ENCODE measurements at places on chromosomes 13 and 19.

- DNase-seq = no peak
Measured at GRCh38 chr19:15235781-15236180, 3.5 kb upstream of the EPHX3 start.

GRCh38 chr13:26951581-26952177 is 191.1 kb upstream of the GPR12 start:
- no peak for DNase-seq

DNA sequence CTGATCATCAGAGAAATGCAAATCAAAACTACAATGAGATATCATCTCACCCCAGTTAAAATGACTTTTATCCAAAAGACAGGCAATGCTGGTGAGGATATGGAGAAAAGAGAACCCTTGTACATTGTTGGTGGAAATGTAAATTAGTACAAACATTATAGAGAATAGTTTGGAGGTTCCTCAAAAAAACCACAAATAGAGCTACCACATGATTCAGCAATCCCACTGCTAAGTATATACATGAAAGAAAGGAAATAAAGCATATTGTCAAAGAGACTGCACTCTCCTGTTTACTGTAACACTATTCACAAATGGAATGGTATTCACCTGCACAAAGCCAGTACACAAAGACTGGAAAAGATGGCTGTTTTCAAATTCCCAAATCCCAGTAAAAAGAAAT is 1233.7 kb downstream of the PCDH17 start:
- DNase-seq = no peak

DNA sequence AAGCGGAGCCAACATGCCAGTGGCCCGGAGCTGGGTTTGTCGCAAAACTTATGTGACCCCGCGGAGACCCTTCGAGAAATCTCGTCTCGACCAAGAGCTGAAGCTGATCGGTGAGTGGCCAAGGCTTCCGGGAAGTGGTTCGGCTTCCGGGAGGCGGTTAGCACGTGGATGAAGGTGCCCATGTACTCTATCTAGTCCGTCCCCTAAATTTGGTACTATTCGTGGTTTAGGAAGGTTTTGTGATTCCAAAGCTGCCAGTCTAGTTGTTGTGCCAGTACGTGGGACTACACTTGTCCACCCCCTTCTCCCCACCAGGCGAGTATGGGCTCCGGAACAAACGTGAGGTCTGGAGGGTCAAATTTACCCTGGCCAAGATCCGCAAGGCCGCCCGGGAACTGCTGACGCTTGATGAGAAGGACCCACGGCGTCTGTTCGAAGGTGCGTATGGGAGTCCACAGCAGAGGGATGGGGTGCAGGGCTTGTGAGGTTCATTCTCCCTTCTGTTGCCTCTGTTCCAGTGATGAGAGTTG is 579 bp downstream of the RPS9 start:
- no peak for DNase-seq

- no peak for DNase-seq
Measured at GRCh38 chr13:20708216-20708615, 4.7 kb downstream of the IL17D start.

- no peak for DNase-seq
Measured at GRCh38 chr19:33075519-33075918, 5.5 kb upstream of the GPATCH1 start.

DNA sequence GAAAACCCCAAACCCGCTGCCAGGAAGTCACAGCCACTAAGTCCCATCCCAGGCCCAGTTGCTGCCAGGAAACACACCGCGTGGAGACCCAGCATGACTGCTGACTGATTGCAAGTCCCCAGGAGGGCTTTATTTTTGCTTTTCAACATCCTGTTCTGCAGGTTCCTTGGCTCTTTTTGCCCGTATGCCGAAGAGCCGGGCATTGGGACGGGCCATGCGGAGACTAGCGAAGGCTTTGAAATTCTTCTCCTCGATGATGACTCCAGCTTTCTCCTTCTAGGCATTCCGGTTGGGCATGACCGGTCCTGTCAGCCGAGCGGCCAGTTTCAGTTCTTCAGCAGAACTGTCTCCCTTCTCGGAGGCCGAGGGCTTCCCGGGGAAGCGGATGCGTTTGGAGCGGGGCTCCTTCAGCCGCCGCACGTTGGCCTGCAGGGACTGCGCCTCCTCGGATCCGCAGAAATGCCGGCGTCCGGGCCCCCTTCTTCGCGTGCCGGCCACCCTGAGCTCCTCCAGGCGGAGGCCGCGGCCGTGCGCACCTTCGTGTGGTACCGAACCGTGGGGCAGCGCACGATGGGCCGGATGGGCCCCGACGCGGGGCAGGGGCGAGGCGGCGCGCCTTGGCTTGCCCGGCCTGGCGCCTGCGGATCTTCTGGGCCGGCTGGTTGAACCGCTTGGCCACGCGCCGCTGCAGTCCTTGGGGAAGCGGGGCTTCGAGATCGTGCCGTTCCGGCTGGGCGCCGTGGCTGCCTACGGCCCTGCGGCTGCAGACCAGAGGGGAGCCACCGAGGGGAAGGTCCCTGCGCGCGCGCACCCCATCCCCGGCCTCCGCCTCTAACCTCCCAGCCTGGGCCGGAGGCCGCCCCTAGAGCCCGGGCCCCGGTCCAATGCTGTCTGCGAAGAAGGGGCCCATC is 15.2 kb downstream of the ZSCAN5C start:
- no peak for DNase-seq

DNA sequence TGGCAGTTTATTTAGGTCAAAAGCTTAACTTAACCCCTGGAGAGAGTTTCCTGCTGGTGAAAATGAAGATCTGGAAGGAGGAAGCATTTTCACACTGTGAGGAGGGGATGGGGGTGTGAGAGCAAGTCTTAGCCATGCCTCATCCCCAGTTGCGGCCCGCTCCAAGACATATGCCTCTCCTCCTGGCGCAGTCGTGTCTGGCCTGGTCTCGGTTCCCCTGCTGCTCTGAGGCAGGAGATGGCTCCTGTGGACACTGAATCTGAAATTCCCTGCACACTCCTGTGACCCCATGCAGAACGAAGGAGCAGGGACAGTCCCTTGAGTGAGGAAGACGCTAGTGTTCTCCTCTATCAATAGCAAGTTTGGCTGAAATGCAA is 360 bp upstream of the ZNF69 start:
- no peak for DNase-seq

DNA sequence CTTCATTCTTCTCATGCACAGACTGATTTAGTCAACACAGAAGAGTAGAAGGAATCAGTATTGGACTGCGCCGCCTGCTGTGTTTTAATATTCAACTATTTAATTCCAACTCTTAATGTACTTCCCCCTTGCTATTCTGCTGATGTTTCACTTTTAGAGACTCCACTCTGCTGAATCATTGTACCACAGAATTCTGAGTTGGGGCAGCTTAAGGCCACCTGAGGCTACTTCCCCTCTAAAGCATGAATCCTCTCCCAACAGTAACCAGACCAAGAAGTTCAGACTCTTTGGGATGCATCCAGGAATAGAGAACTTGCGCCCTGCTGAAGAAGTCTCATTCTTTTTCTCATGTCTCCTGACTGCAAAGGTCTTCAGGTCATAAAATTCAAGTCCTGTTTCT is 708.8 kb downstream of the UQCRFS1 start:
- no peak for DNase-seq

DNA sequence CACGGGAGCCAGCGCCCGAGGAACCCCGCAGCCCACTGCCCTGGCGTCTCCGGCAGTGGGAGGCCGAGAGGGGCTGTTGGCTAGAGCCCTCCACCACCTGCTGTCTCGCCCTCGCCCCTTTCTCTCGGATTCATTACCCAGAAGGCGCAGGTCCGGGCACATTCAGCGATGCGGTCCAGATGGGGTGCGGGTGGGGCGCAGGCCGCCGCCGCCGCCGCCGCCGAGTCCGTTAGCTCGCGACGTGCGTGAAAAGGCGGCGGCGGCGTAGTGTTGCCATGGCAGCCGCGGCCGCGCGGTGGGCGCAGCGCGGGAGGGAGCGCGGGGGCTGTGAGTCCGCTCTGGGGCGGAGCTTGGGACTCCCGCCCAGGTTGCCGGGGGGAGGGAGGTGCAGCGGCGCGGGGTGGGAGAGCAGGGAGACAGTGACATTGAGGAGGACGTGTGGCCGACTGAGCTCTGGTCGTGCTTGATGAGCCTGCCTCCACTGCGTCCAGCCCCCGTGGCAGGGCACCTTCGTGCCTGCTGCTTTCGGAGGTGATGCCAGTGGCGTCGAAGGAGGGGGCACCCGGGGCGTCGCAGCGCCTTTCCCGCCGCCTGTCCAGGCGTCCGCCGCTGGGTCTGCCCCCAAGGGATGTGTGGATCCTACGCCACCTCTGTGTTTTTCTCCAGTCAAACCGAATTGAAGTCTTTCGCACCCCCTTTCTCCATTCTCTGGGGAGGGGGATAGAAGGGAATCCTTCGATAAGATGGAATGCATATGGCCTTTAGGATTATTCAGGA is at the start of gene KATNAL1:
Gene KATNAL1 (minus strand): TSS at position 358 of the 777 bp plus-strand sequence. CDS start 23,774 bp downstream, outside the sequence.
- peak; percentile 71 for DNase-seq
